ENCODE measurements at places on chromosomes 13 and 19.

DNA sequence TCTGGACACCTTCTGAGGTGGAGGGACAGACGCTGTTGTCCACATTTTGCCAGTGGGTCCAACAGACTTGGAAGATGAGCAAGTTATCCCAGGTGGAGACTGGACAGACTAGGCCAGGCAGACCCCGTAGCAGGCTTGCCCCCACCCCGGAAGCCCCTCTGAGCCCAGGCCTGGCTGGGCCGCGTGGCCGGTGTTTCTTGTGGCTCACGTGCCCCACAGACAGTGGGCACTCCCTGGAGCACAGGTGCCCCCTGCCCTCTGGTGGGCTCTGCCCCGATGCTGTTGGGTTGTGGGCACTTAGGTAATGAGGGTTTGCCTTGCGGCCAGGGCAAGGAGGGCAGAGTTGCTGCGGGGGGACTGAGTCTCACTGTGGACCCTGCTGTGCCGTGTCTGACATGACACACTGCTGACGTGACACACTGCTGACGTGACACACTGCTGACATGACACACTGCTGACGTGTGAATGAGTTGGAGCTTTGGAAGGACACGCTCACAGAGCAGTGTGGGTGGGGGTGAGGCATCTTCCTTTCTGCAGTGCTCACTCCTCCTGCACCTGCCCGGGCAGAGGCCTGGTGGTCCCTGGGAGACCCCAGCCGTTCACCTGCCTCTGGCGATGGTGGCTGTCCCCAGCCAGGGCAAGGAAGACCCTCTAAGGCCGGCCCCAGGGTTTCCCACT lies 25.1 kb downstream of the DOT1L start:
- DNase-seq = no peak

GRCh38 chr19:33143897-33144405 lies 12.0 kb downstream of the WDR88 start:
- DNase-seq = no peak

DNA sequence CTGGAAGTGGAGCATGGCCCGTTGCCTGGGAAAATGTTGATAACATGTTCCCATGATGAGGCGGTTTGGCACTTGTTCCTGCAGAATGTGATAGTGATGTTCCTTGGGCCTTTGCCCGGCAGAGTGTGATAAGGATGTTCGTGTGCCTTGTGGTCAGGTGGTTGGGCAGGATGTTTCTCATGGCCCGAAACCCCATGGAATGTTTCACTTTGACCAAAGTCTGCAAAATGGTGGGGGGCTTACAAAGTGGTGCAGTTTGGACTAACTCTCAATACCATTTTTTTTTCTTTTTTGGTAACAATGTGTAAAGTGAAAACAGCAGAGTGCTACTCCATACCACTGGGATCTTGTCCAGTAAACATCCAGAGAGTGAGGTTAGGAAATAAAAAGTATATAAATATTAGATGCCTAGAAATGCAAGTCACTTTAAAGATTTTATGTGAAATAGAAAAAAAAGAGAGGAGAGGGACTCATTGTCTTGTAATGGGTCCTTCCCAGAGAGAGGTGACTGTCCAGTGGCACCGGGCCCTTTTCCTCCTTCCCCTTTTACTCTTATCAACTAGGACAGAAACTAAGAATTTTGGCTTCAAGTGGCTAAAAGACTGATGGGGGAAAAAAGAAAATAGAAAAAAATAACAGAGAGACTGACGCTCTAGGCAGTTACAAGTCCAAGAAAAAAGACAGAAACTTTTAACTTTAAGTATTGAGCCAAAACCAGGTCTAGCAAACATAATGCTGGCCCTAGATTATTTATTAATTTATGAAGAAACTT lies 5.7 kb downstream of the FPR3 start:
- DNase-seq = no peak

DNA sequence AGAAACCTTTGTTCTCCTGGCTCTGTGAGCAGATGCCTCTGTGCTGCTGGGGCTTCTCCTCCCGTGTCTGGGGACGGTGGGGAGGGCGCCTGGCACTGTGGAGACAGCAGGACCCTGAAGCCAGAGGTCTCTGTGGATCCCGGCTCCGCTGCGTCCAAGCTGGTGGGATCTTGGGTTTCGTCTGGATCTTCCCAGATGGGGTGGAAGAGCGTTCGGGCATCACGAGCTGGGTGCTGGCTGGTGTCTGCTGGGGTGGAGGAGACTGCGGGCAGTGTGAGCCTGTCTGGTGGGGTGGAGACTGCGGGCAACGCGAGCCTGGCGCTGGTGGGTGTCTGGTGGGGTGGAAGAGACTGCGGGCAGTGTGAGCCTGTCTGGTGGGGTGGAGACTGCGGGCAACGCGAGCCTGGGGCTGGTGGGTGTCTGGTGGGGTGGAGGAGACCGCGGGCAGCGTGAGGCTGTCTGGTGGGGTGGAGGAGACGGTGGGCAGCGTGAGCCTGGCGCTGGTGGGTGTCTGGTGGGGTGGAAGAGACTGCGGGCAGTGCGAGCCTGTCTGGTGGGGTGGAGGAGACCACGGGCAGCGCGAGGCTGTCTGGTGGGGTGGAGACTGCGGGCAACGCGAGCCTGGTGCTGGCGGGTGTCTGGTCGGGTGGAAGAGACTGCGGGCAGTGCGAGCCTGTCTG lies 5.6 kb downstream of the TEX29 start:
- no peak for DNase-seq
